Activated T-helper 1 cell treated with anti-CD3 and anti-CD28 coated beads, Interleukin-2, amount 50 U/mL, for 16 hours (primary cell): ENCODE measurements at places on chromosomes 7 and 10.

DNA sequence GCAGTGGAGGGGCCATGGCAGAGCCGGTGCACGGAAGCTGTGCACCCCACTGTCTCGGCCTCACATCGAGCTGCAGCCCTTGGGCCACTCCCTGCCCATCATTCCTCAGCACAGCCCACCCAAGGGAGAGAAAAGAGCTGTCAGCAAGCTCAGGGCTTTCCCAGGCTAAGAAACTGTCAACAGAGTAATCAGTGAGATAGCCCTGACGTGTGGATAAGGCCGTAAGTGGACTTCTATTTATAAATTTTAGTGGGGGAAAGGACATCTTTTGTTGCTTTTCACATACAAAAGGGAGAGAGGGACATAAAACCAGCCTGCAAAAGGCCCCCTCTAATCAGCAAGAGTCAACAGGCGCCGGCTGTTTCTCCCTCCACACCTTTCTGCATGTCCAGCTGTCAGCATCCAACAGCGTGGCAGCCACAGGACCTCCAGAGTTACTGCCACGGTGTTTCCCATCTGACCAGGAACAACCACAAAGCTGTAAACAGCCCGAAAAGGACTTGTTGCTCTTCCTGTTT is 56.8 kb upstream of the DDC start:
- DNase-seq = no peak

DNA sequence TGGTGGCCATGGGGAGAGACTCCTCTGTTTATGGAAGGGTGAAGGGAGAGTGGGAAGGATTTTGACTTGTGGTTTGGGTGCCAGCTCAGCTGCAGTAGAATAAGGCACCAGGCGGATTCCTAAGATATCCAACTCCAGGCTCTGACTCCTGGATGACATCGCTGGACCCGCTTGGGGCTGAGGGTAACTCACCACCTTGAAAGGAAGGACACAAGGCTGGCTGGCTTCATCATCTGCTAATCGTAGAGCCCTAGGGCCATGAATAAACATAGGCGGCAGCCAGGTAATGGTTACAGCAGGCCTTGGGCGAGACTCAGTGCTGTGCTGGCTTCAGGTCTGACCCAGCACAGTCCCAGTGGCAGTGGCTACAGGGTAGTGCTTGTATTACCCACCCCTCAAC is 16.7 kb upstream of the LIPK start:
- no peak for DNase-seq

DNA sequence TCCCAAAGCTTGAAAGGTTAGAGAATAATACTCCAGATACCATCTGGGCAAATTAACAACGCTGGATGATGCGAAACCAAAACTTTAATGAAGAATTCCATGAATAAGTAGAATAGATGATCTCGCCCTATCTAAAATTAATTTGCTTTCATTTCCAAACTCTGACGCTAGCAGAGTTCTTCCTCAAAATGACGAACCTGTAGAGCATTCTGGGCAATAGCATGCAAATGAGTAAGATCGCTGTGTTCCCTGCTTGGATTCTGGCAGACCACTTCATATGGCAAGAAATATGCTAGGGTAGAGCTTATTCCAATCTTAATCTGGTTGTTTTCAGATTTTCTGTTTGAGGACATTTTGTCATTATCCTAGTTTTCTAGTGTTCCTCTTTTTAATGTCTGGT is 36.1 kb upstream of the SMNDC1 start:
- DNase-seq = no peak

GRCh38 chr7:33982425-33982786 is 77.1 kb downstream of the BMPER start:
- no peak for DNase-seq

DNA sequence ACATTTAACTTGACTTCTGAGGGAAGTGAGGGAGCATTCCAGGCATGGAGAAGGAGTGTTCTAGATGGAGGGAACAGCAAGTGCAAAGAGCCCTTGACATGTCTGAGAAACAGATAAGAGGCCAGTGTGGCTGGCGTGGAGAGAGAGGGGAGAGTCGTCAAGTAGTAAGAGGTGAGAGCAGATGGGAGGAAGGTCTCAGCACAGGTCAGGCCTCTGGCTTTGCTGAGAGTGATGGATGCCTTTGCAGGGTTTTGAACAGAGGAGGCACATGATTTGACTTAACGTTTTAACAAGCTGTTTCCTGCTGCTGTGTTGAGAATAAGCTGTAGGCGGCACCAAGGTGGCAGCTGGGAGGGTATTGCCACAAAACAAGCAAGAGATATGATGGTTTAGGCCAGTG is 97.2 kb downstream of the KAT6B start:
- DNase-seq = no peak

- no peak for DNase-seq
Observed at GRCh38 chr7:18345641-18346234, 149.8 kb upstream of the HDAC9 start.

DNA sequence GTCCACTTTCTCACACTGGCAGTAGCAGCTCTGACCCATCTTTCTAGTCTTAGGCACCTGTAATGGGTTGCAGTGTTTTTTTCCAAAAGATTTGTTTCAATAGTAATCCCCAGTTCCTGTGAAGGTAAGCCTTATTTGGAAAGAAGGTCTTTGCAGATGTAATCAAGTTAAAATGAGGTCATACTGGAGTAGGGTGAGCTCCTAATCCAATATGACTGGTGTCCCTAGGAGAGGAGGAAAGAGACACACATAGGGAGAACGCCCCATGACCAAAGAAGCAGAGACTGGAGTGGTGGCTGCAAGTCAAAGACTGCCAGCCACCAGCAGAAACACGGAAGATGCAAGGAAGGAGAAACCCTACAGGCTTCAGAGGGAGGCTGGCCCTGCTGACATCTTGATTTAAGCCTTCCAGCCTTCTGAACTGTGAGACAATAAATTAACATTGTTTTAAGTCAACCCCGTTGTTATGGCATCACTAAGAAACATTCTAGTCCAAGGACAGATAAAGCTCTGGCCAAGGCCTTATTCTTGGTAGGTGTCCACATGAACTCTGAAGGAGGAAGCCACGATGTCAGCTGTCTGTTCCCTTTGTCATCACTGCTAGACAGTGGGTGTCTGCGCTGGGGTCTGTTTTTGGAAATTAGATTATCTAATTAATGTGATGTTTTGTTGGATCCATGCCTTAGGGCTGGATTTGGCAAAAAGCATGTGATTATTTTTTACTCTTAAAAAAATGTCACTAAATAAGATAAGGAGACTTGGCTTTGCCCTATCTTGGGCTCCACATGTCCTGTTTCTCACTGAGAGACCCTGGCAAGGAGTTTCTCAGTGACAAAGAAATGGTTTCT is 214.9 kb downstream of the KCNMA1 start:
- DNase-seq = no peak

DNA sequence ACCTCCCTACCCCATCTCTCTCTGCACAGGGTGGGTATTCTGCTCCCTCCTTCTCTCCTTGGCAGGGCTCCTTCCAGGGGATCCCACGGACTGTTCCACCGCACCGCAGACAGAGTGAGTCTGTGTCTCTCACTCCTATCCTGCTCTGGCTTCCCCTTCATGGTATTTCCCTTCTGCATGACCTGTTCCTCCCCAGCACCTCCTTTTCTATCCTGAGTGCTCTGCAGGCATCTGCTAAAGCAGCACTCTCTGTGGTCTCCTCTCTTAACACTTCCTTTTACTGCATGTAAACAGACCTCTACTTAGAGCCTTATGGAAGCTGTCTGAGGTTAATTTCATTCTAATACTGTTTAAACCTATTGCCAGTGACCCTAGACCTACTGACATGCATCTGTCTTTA is 171.5 kb downstream of the CCSER2 start:
- no peak for DNase-seq

DNA sequence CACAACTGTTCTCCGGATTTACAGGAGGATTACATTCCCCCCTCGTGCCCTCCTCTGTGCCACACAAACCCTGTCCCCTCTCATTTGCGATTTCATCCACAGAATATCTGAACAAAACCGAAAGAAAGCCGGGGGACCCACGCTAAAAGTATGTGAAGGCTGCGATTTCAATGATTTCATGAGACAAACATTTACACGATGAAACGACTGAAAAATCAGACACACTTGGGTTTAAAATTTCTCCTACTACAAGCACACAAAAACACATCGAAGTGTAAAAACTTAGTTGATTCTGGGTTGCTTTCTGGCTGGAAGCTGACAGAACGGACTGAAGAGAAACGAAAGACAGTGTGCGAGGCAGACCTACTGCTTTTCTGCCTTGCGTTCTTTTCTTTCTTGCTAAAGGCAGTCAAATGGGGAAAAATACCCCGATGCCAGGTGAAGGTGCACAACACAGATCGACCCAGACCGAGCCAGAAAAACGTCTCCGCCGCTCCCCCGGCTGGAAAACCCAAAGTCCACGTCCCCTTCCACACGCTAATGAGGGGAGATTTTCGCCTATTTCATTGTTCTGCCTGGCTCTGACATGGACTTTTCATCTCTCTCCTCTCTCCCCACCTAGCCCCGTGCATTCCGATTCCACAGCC is 1.2 kb downstream of the HIPK2 start:
- DNase-seq = no peak

DNA sequence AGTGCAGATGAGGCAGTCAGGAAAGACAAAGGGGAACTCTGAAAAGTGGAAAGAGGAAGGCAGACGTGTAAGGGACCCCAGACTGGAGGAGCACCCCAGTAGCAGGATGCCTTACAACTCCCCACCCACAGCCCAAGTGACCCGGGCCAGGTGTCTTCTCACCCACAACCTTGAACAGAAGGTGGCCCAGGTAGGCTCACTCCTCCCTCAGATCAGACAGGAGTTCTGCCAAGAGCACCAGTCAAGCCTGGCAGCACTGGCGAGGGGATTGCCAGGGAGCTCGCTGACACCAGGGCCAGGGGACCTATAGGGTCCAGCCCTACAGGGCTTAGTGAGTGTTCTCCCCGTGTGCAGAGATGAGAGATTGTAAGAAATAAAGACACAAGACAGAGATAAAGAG is 27.1 kb upstream of the LMBR1 start:
- DNase-seq = no peak

GRCh38 chr10:29099001-29099400 is 189.9 kb upstream of the LYZL1 start:
- no peak for DNase-seq
